ENCODE measurements at places on chromosomes 3 and 15. TPM values are rescaled to one million over a fixed set of nuclear protein-coding genes. Genes with fewer than 3 reads are reported as not detected.

ANKUB1 gene
- not detected for total RNA-seq

SNX4 gene
- total RNA-seq, result 33.8 TPM

SAMD7 gene
- total RNA-seq, result not detected

PIGBOS1 gene
- 11.0 TPM for total RNA-seq

APBA2 gene
- 21.2 TPM for total RNA-seq

SLC22A14 gene
- not detected for total RNA-seq

NFKBIZ gene
- total RNA-seq, result 33.7 TPM

QARS1 gene
- total RNA-seq, result 246 TPM

ARHGEF26 gene
- total RNA-seq, result 0.02 TPM

SEMA3F gene
- not detected for total RNA-seq

DAZL gene
- total RNA-seq, result not detected

ATP10A gene
- 57.9 TPM for total RNA-seq

IGDCC3 gene
- not detected for total RNA-seq

TM4SF4 gene
- total RNA-seq, result not detected

JMJD7 gene
- total RNA-seq, result 23.9 TPM

MORC1 gene
- total RNA-seq, result not detected

UMPS gene
- total RNA-seq, result 27.8 TPM
